Heart right ventricle (tissue), 16 donors: ENCODE measurements at places on chromosomes 16 and 17. TPM values are rescaled to one million over a fixed set of nuclear protein-coding genes. Genes with fewer than 3 reads are reported as not detected.
A peak's percentile ranks its signal among the peaks of the same experiment; 100 is the strongest.

GRCh38 chr16:74635303-74635702 lies 28.4 kb upstream of the GLG1 start:
- H3K4me1 ChIP-seq = no peaks in the 10 kb centered on the region
- H3K27me3 ChIP-seq = no peaks in the 10 kb centered on the region
- no peak for DNase-seq
- no peak overlapping the region for H3K27ac ChIP-seq
- no peak overlapping the region for H3K4me3 ChIP-seq

DNA sequence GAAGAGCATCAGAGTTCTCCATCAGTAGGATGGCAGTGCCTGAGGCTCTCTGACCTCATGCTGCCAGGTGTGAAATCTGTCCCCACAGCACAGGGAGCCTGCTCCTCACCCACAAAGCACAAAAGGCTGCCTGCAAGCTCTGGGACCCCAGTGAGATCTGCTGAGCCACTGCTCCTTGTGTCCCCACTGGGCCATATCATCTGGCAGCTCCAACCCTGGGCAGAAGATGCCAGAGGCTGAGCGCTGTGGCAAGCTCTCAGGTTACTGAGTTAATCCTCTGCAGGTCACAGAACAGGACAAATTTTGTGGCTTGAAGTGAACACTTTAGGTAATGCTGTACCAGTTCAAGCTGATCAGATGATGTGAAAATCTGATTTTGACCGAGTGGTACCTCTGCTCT lies 26.7 kb upstream of the ERN1 start:
- H3K36me3 ChIP-seq = peaks cover 30% of the 10 kb centered on the region
- peaks cover 64% of the 10 kb centered on the region for H3K4me1 ChIP-seq
- peak overlapping the region; percentile 90 for H3K27ac ChIP-seq

GRCh38 chr16:19304750-19305149 lies 19.2 kb downstream of the CLEC19A start:
- no peaks in the 10 kb centered on the region for H3K4me1 ChIP-seq
- no peaks in the 10 kb centered on the region for H3K36me3 ChIP-seq
- no peaks in the 10 kb centered on the region for H3K27me3 ChIP-seq
- no peak overlapping the region for H3K4me3 ChIP-seq

DNA sequence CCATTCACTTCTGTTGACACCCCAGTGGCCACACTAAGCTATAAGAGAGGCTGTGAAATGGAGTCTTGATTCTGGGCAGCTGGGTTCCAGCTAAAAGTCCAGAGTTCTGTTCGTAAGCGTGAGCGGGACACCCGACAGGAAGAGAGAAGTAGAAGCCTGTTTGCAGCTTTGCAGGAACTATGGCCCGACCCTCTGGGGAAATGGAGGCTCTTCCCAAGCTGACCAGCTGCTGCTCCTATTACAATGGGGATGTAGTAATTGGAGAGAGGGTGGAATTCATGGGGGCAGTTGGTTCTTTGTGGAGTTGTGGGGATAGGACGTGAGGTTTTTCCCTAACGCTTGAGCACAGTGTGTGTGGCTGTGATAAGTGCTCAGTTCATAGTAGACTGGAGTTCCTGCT lies 28.4 kb downstream of the UBALD1 start:
- no peak overlapping the region for H3K27ac ChIP-seq
- no peak overlapping the region for H3K4me3 ChIP-seq
- no peak for DNase-seq
- H3K36me3 ChIP-seq = no peaks in the 10 kb centered on the region
- no peaks in the 10 kb centered on the region for H3K4me1 ChIP-seq

FBXW10 gene
- not detected for total RNA-seq
